Stimulated activated CD4-positive, alpha-beta T cell treated with anti-CD3 and anti-CD28 coated beads, TNF-alpha, amount 100 ng/mL, for 48 hours (primary cell): ENCODE measurements at places on chromosomes 13 and 19.

- DNase-seq: no peak
Measured at GRCh38 chr13:111485491-111486250, 165.2 kb downstream of the TEX29 start.

- DNase-seq: no peak
Measured at GRCh38 chr13:99294958-99295357, 12.2 kb downstream of the GPR183 start.

DNA sequence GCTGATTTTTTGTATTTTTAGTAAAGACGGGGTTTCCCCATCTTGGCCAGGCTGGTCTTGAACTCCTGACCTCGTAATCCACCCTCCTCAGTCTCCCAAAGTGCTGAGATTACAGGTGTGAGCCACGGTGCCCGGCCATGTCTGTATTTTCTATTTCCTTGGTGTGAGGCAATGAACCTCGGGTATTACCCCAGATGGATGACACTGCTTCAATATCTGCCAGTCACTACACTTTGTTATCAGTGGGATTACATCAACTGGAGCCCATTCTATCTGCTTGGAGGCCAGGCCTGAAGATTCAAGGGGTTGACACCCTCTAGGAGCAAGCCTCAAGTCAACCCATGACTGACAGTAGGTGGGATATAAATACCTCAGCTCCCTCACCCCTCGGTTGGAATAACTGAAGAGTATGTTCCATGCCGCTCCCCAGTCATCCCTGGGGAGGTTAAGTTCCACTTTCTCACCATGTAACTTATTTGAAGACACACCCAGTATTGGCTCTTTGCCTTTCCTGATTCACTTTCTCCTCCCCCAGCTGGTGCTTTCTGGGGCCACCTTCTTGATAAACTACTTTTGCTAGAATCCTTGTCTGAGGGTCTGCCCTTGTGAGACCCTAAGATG lies 992 bp upstream of the ADGRE1 start:
- no peak for DNase-seq

DNA sequence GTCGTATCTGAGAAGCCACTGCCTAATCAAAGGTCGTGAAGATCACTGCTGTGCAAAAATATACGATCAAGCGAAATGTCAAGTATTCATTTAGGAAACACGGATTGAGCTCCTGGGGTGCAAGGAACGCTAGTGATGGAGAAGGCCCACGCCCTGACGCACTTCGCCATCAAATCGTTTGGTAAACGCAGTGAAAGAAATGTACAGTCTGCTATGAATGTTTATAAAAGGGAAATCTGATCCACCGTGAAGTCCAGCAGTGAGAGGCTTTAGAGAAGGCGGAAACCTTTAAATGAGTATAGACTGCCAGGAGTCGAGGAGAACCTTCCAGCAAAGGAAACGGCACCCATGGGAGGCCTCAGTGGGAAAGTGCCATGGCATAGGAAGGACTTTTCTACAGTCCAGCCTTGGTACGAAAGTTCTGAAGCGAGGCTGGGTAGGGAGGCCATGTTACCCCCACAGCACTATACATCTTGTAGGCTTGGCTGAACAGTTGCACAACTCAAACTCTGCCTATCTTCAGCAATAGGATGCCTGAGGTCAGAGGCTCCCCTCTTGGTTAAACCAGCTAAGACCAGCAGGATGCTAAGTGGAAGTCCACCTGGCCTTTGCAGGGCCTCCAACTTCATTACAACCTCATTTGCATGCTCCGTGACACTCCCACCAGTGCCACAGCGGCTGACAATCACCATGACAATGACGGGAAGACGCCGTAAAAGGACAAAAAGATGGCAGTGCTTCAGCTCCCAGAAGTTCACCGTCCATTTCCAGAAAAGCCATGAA lies 20.4 kb downstream of the PCID2 start:
- DNase-seq: no peak

DNA sequence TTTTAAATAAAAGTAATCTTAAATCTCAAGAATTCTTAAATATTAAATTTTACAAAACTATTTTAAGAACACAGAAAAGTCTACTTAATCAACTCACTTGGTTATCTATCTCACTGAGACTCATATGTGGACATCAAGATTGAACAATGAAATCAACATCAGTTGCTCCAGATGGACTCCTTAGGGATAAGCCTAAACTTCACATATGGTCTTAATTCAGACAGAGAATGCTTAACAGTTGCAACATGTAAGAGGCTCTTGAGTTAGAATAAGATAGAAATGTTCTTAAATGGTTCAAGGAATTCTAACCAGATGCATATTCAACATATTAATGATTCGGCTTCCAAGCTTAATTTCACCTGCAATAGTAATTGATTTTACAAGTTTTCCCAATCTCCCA lies 1730.9 kb downstream of the PCDH9 start:
- no peak for DNase-seq

DNA sequence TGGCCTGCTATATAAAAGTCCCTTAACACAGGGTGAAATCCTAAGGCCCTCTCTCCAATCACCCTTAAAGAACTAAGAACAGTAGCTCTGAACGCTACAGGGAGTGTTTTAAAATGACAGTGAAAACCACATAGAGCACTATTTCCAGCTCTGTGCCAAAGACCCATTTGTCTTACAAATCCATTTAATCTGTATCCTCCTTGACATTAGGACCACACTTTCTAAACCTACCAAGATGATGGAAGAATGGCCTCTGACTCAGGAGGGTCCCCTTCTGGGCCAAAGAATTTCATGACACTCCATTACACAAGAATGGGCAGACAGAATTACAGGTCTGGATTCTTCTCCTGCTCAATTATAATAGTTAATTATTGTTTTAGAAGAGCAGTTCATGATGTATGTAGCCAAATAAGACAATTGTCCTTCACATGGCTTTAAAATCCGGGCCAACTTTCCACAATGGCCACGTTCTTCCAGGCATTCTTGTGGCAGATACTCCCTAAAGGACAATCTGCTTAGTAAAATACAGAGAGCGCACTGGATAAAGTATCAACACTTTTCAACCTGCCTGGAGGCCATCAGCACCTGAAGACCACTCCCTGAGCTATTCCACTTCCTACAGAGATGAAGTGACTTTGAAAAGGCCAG lies 61.0 kb downstream of the STK24 start:
- DNase-seq: no peak

DNA sequence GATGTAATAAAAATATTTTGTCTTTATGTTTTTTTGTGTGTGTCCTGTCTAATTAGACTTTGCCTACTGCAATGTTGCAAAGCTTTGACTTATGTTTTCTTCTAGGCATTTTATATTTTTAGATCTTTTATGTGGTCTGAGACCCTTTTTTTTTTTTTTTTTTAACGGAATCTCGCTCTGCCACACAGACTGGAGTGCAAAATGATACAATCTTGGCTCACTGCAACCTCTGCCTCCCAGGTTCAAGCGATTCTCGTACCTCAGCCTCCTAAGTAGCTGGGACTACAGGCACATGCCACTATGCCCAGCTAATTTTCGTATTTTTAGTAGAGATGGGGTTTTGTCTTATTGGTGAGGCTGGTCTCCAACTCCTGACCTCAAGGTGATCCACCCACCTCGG lies 8.5 kb upstream of the ZNF304 start:
- DNase-seq: no peak

DNA sequence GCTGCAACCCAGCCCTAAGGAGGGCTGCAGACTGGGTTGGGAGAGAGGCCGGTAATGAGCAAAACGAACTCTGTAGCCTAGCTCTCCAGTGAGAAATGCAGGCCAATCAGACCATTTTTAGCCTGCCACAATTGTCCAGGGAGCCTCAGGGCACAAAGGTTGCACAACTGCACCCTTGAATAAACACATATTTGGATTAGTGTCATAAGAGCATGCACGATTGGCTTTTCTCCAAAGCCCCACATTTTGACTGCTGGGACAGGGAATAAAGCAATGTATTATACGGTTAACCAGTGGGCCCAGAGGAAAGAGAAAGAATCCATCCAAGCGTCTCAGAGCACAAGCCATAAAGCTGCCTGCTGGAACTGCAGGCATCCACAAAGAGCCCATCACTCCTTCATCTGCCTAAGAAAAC lies 729.4 kb upstream of the SGCG start:
- DNase-seq: no peak

- no peak for DNase-seq
Measured at GRCh38 chr19:46371371-46371901, 24.5 kb downstream of the PPP5C start.
